ENCODE measurements at places on chromosomes 5 and 9.

DNA sequence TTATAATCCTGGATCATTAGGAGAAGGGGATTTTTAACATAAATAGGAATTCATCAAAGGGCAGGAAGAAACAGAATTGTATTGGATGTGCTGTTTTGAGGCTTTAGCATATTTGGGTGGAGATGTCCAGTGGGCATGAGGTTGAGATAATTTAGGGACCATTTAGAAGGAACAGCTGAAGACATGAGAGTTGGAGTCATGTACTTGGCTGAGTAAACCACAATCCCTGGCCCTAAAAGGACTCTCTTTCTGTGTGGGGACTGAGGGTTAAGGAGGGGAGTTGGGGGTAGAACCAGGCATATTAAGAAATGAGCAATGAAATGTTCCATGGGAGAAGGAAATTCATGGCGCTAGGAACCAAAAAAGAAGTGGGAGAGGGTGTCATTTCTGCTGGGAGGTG lies 61.5 kb downstream of the DCP2 start:
- no peak for DNase-seq

DNA sequence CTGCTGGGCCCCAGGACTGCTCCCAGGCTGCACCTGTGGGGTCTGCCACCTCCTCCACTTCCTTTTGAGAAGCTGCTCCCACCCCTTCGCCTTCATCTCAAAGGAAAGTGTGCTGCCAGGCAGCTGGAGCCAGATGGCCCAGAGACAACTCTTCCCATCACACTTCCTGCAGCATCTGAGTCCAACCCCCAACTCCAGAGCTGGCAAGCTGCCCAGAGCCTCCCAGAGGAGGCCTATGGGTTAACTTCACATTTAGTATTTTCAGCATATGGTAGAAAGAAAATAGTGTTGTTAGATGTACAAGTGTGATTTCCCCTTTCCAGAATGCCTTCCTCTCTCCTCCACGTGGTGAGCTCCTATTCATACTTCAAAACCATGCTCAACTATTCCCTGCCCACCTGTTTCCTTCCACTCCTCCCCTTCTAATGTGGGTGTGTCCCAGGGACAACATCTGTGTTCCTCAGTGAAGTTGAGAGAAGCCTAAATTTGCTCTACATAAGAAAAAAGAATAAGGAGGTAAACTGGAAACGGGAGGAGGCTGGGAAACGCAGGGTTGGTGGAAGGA lies 38.6 kb upstream of the KCNMB1 start:
- DNase-seq: no peak

DNA sequence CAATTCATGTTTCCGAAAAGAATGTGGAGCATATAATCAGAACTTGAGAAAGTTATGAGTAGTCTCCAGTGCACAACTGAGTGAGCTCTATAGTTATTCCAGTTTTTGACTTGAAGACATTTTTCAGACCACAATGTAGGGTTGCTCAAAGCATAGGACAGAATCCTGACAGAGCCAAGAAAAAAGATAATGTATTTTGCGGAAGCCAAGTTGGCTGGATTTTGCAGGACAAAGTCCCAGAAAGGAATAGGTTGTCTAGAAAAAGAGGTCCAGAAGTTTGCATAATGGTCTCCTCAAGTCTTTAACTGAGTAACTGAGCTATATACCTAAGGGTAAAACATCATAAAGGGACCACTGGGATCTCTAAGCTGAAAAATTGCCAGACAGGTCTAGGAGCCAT lies 1028.0 kb downstream of the TAF11L14 start:
- no peak for DNase-seq

GRCh38 chr9:68651280-68651893 lies 53.7 kb upstream of the PIP5K1B start:
- DNase-seq: no peak

DNA sequence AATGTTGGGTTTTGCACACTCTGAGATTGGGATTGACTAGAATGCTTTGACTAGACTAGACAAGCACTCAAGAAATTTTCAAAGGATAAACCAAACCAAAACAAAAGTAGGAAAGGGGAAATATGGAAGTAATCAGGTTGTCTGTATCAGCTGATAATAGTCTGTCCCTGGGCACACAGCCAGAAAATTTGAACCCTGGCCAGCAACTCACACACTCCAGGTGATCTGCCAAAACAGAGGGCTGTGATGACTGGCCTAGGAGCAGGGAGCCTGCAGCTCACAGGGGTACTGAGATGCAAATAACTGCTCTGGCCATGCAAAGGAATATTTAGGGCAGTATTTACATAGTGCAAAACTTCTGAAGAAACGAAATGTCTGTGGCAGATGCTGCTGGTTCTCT lies 112.3 kb upstream of the SMIM23 start:
- no peak for DNase-seq

DNA sequence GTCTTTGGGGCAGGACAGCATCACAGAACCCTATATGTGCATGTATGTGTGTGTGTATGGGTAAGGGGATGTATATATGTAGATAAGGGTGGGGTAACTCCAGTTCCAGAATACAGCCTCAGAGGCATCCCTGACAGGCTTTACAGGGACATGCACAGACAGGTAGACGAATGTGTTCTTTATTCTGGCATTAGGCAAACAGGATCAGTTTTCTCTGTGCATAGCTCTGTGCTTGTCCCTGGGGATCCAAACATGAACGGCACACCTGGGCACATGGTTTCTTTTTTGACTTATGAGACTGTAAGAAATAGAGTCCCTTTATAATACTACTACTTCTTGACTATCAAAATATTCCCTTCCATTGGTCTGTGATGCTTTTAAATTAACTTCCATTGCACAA lies 120.6 kb downstream of the TRIO start:
- no peak for DNase-seq

GRCh38 chr9:105067895-105068580 lies 140.1 kb upstream of the ABCA1 start:
- no peak for DNase-seq

GRCh38 chr9:73805853-73806458 lies 654.3 kb downstream of the ANXA1 start:
- no peak for DNase-seq

GRCh38 chr9:100499460-100499859 lies 26.5 kb downstream of the TMEFF1 start:
- no peak for DNase-seq

DNA sequence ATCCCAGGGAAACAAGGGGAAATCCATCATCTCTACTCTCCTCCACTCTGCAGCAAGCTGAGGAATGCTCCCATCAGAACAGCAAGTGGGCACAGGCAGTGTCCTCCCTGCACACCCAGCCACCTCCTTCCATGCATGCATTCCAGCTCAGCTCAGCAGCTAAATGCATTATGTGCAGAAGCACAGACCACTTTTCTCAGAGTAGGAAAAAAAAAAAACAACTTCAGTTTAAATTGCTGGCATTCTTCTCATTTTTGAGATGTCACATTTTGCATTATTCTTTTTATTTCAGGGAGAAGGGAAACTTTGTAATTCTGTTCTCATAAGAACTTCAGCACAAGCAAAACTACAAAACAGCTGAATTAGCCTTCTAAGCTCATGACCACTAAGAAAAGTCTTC lies 312.2 kb downstream of the SEMA5A start:
- no peak for DNase-seq

GRCh38 chr5:150082374-150082773 lies 4.0 kb downstream of the CSF1R start:
- DNase-seq: no peak

DNA sequence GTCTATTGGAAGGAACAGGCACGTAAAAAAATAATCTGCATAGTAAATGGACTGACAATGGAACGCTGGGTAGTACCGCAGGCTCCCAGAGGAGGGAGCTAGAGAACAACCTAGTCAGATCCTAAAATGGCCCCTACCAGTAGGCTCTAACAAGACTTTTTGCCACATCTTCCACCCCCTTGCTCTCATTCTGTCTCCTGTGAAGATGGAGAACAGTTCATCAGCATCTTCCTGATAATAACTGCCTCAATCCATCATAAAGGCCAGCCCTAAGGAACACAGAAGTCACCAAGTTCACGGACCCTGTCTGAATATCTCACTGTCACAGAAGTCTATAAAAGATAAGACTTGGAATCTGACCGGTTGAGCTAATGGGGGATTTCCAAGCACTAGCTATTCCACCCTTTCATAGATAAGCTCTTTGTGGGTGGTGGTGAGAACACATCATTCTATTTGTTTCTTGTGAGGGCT lies 133.4 kb downstream of the SLC1A3 start:
- DNase-seq: peak; percentile 64

DNA sequence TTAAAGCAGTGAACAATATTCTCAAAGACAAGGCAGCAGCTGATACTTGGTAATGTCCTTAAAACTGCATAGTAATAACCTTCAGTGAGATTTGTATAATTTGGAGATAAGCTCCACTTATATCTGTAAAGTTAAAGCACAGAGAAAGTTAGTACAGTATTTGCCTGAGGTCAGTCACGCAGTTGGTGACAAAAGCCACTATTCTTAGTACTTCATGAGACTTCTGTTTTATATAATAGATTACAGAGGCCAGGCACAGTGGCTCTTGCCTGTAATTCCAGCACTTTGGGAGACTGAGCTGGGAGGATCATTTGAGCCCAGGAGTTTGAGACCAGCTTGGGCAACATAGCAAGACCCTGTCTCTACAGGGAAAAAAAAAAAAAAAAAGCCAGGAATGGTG lies 266.4 kb upstream of the DMRT1 start:
- DNase-seq: no peak

- no peak for DNase-seq
Observed at GRCh38 chr9:32839013-32839885, 55.9 kb downstream of the TMEM215 start.

DNA sequence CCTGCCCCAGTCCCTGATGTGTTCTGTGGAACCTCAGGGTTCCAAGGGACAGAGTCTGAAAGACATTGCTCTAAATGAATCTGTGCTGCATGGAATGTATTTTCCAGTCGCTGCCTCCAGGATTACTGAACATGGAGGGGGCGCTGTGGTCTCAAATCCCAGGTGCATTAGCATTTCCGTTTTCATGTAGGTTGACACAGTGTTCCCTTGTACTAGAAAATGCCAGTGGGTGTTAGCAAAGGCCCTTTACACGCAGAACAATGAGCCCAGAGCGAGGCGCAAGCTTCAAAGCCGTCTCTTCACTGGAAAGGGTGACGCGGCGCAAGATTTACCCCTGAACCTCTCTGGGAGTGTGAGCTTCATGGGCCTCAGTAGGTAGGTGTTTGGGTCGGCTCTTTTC lies 308.3 kb downstream of the SLIT3 start:
- DNase-seq: no peak

DNA sequence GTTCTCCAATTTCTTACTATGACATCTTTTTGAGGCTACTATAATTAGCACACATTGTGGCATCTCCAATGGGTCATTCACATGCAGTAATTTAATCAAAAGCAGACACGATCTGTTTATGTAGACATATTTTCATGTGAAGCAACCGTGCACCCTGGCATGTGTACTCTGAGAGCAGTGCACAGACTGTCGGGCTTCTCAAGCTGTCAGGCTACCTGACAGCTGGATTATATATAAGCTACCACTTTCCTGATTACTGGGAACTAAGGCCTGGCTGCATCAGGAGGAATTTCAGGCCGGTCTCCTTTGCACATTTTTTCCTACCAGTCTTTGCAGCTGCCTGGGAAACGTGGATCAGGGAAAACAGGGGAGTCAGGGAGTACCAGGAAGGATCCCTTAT lies 197.5 kb downstream of the MAPKAP1 start:
- DNase-seq: no peak

- DNase-seq: peak; percentile 8
Observed at GRCh38 chr9:133656211-133657119, 20.3 kb downstream of the DBH start.

- DNase-seq: no peak
Observed at GRCh38 chr9:27701016-27701415, 127.7 kb upstream of the C9orf72 start.

DNA sequence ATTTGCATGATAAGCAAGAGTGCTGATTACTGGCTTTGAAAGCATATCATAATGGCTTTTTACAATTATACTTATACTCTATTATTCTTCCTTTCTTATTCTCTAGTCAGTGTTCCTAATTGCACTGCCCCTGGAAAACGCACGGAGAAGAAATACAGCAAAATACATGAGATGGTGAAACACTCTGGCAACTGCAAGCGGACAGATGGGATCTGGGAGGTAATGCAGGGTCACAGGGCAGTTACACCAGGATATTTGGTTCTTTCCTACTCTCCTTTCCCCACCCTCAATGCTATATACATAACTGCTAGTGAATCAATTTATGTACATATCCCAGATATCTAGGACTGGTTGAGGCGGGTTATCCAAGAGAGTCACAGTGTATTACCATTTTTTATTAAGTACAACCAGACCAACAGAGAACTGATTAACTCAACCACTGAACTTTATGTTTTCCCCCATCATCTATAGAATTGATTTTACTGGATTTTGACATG lies 423.7 kb downstream of the ZSWIM6 start:
- DNase-seq: no peak

GRCh38 chr9:131744720-131745201 lies 4.9 kb upstream of the RAPGEF1 start:
- DNase-seq: no peak

GRCh38 chr5:171863935-171864334 lies 78.3 kb downstream of the SMIM23 start:
- no peak for DNase-seq

DNA sequence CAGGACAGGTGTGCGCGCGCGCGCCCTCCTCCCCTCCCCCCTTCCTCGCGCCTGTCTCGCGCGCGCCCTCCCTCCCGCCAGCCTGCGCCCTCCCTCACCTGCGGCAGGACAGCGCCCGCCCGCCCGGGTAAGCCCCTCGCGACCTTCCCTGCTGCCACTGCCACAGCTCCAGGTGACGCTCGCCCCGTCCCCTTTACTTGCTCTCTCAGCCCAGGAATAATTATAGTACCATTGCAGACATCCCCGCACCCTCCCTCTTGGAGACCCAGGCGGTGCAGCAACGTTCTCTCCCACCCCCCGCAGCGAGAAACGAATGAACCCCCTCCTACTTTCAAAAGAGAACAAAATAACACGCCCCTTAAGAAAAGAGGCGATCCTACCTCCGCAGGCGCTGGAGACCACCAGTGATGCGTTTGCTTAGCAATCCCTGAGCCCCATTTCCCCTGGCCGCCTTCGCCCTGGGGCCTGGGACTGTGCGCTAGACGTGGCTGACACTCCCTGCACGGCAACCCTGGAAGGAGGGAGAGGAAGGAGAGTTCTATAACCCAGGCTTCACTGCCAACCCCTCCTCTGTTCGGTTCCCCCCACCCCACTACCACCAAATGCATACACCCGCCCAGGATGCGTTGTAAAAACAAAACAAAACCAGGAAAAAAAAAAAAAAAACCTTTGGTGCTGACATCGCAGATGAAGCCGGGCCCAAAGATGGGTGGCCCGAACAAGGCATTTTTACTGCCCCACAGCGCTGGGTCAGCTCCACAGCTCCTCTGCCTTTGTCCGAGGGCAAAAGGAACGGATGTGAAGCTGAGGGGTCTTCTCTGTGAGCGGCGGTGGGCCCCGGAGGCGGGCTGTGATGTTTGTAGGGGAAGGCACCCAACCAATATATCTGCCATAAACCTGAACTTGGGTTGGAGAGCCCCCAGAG lies 5.6 kb upstream of the PURA start:
- peak; percentile 34 for DNase-seq

- no peak for DNase-seq
Observed at GRCh38 chr9:101311758-101312420, 72.9 kb downstream of the BAAT start.

- no peak for DNase-seq
Observed at GRCh38 chr9:121268851-121269641, 1.1 kb downstream of the GSN start.
